T-cell (primary cell): ENCODE measurements at places on chromosomes 12 and 14. TPM values are rescaled to one million over a fixed set of nuclear protein-coding genes. Genes with fewer than 3 reads are reported as not detected.

The PIK3C2G gene
- not detected for total RNA-seq

GRCh38 chr14:92959189-92959531 lies 36.2 kb downstream of the CHGA start:
- no peak for DNase-seq

DNA sequence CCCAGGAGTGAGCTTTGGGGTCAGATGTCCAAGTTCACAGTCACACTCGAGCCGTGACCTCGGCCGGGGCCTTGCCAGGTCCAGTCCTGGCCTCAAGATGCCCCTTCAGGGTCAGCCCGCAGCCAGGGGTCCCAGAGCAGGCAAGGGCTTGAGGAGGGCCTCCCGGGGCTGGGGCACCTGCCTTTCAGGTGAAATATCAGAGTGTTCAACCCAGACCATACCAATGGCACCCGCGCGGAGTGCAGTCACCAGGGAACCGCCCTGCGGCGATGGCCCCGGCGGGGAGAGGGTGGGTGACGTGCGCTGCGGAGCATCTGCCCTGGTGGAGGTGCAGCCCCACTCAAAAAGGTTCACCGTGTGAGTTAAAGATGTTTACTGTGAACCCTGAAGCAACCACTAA lies 16.9 kb downstream of the LRCOL1 start:
- DNase-seq: no peak

GRCh38 chr12:93609281-93610192 lies 37.1 kb downstream of the SOCS2 start:
- DNase-seq: no peak

GRCh38 chr12:16261944-16262475 lies 15.5 kb downstream of the SLC15A5 start:
- no peak for DNase-seq

- no peak for DNase-seq
Measured at GRCh38 chr14:21264025-21264801, 5.0 kb downstream of the HNRNPC start.

- DNase-seq: no peak
Measured at GRCh38 chr14:34013721-34014060, 62.8 kb upstream of the EGLN3 start.

The RILPL2 gene
- total RNA-seq: 6.9 TPM

- no peak for DNase-seq
Measured at GRCh38 chr14:51473808-51474565, 177.7 kb upstream of the FRMD6 start.

The MARCHF9 gene
- 71.7 TPM for total RNA-seq

GRCh38 chr12:132449565-132450417 lies 40.2 kb upstream of the FBRSL1 start:
- DNase-seq: no peak

DNA sequence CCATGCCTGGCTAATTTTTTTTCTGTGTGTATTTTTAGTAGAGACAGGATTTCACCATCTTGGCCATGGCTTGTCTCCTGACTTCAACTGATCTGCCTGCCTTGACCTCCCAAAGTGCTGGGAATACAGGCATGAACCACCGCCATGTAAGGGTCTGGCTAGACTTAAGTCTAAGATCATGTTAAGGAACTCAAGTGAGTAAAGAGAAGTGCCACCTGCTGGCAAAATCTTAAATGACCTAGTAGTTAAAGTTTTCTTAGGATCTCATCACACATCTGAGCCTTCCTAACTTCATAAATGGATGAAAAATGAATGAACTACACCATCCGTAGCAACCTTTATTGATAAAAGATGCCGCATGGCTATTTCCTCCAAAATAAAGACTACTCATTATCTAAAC lies 1.7 kb upstream of the C12orf56 start:
- DNase-seq: no peak

GRCh38 chr12:93205361-93205760 lies 172.4 kb upstream of the NUDT4 start:
- DNase-seq: no peak

DNA sequence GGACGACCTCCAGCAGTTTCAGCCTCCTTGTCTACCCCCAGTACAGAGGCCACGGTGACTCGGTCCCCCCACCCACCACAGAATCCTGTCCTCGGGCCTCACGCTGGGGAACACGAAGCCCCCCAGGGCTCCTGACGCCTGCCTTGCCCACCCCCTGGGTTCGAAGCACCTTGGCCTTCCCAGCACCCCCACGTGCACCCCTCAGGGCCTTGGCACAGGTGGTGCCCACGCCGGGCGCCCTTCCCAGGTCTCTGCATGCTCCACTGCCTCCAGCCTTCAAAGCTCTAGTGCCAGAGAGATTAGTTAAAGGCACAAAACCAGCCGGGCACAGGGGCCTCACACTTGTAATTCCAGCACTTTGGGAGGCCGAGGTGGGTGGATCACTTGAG lies 61.8 kb downstream of the NOC4L start:
- no peak for DNase-seq

DNA sequence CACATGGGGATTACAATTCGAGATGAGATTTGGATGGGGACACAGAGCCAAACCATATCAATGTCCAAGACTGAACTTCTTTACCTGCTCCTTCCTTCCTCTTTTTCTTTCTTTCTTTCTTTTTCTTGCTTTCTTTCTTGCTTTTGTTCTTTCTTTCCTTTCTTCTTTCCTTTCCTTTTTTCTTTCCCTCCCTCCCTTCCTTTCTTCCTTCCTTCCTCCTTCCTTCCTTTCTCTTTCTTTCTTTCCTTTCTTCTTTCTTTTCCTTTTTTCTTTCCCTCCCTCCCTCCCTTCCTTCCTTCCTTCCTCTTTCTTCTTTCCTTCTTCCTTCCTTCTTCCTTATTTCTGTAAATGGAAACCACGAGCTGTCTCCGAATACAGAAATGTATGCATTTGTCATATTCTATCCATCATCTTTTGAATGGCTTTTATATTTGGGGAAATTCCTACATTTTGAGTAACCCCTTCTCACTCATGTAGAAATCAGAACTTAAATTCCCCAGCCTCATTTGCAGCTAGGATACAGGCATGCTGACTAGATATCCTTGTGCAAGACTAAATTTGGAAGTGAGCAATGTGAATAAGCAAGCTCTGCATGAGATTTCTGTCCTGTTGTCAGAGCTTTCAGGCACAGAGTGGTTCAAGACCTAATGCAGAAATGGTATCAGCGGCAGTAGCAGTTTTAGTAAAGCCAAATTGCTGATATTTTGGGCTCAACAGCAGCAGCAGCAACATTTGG lies 11.5 kb downstream of the GPR33 start:
- DNase-seq: no peak

The NFYB gene
- total RNA-seq: 23.4 TPM

The SDS gene
- not detected for total RNA-seq

GRCh38 chr12:91877022-91877421 lies 268.6 kb downstream of the BTG1 start:
- peak; percentile 86 for DNase-seq

DNA sequence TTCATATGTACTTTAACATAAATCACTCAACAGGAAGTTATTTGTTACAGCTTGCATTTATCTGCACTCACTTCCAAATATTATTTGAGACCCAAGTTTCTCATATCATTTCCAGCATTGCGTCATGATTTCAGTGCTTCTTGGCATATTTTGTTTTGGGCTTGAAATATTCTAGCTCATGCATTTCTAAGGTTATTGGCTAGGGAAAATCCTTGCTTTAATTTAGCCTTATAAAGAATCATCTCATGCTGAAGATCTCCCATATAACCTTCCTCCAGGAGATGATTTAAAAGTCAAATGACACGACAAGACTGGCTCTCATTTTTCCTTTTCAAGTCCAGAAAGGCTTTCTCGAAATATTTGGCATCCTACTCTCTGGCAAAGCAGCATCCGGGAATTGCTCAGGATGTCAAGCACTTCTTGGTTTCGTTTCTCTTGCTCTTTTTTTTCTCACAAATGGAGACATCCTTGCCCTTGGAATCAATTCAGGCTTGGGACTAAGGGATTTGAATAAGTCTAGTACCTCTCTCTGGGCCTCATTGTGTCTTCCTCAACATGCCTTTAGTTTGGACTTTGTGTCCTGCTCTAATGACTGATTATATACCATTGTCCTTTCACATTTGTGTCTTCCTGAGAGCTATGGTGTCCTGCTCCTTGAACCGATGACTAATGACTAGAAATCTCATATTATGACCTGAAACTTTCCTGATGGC lies 295.0 kb downstream of the RMST start:
- DNase-seq: no peak

The SLC39A5 gene
- total RNA-seq: 0.58 TPM

GRCh38 chr12:113591480-113591974 lies 119.9 kb upstream of the LHX5 start:
- DNase-seq: no peak

- DNase-seq: peak; percentile 70
Measured at GRCh38 chr12:46219877-46220655, 48.8 kb downstream of the SLC38A1 start.

The HSPB8 gene
- total RNA-seq: not detected

The CCDC88C gene
- total RNA-seq: 260 TPM

DNA sequence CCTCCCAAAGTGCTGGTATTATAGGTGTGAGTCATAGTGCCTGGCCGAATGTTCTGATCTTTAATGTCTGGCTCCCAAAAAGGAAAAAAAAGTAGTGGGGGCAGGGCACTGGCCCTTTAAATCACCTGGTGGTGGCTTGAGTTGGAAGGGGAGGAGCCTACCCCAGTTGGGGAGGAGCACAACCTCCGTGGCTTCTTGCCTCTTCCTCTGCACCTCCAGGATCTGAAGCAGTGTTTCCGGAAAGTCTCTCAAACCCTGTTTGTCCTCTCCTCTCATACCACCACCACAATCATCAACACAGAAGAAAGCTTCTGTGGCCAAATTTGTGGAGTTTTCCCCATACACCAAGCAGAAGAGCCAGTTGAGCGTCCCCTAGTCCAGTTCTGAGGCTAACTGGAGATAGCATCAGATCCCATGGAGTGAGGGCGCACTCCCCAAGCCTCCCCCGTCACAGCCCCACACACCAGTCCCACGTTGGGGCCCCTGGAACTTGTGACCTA lies 24.3 kb upstream of the RCOR1 start:
- DNase-seq: peak; percentile 10

- DNase-seq: no peak
Measured at GRCh38 chr14:99749763-99750715, 43.2 kb upstream of the EML1 start.
